Osteocyte (in vitro differentiated cells): ENCODE measurements at places on chromosomes 3 and 15. TPM values are rescaled to one million over a fixed set of nuclear protein-coding genes. Genes with fewer than 3 reads are reported as not detected.

The CD80 gene
- total RNA-seq, result not detected in 2 replicates

The RETNLB gene
- not detected in 2 replicates for total RNA-seq

The CHP1 gene
- total RNA-seq, result 87.1 and 87.7 TPM in 2 replicates

The WDR93 gene
- total RNA-seq, result 0.19 TPM in 1 of 2 replicates, not detected in the other

The ERICH6 gene
- 0.83 TPM in 1 of 2 replicates, not detected in the other for total RNA-seq

The TFRC gene
- 80.0 and 84.6 TPM in 2 replicates for total RNA-seq

The CPEB1 gene
- 0.13 and 0.65 TPM in 2 replicates for total RNA-seq

GRCh38 chr3:68972358-68972979 lies 40.1 kb upstream of the TAFA4 start:
- no peak overlapping the region for H3K4me3 ChIP-seq
- no peak overlapping the region for H3K27ac ChIP-seq
- DNase-seq, result no peak
- no peaks in the 10 kb centered on the region for H3K4me1 ChIP-seq
- peaks cover 7% of the 10 kb centered on the region for H3K36me3 ChIP-seq

GRCh38 chr15:67024314-67024997 lies 40.9 kb upstream of the SMAD3 start:
- DNase-seq, result peak; percentile 90
- no peaks in the 10 kb centered on the region for H3K27me3 ChIP-seq
- H3K27ac ChIP-seq, result peak overlapping the region; percentile 90
- no peaks in the 10 kb centered on the region for H3K36me3 ChIP-seq
- peaks cover 41% of the 10 kb centered on the region for H3K4me1 ChIP-seq

- no peaks in the 10 kb centered on the region for H3K27me3 ChIP-seq
- H3K4me3 ChIP-seq, result no peak overlapping the region
- no peak overlapping the region for H3K27ac ChIP-seq
- H3K36me3 ChIP-seq, result no peaks in the 10 kb centered on the region
Measured at GRCh38 chr15:56890038-56890437, 28.4 kb upstream of the TCF12 start.

DNA sequence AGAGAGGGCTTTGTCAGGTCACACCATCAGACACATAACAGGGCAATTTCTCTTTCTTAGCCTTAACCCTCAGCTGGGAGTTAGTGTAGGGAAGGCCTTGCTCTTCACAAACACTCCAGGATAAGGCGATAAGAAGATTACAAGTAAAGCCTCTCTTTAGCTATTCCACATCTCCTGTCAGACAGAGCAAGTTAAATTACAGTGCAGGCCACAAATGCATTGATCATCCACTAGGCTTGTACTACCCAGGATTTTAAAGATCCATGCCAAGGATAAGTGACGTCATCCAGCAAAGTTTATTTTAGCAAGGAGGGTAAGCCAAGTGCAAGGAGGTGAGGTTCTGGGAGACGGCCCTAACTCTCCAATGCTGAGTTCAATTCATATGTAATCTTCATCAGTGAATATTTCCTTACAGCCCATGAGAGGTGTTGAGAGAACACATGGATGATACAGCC lies 890.6 kb upstream of the NR2F2 start:
- H3K27me3 ChIP-seq, result no peaks in the 10 kb centered on the region
- no peaks in the 10 kb centered on the region for H3K4me1 ChIP-seq
- H3K27ac ChIP-seq, result no peak overlapping the region
- no peak for DNase-seq

- H3K4me3 ChIP-seq, result no peak overlapping the region
- no peaks in the 10 kb centered on the region for H3K36me3 ChIP-seq
- H3K27ac ChIP-seq, result no peak overlapping the region
- peaks cover 1% of the 10 kb centered on the region for H3K4me1 ChIP-seq
- no peaks in the 10 kb centered on the region for H3K27me3 ChIP-seq
Measured at GRCh38 chr3:171248426-171249111, 211.6 kb downstream of the TNIK start.

DNA sequence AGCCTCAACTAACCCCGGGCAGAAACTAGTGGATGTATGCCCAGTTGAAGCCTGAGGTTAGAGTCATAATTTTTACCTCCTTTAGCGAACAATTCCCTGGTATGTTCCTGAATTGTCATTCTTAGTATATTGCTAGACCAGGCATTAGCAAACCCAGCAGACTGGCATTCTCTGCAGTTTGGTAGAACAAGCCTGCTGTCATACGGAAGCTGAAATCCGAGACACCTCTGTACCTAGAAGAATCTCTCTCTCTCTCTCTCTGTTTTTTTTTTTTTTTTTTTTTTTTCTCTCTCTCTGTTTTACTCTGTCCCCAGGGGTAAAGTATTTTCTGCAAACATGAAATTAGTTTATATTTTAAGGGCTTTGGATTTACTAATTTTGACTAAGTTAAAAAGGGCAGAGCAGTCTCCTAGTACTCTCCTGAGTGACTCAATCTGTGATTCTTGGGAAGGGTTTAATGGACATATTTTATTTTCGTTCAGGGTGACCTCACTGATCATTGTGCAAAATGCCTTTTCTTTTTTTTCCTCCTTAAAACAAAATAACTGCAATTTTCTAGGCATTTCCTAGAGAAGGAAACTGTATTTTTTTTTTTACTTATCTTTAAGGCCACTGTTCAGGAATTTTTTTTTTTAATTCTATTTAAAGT lies 133.6 kb upstream of the ICE2 start:
- peaks cover 14% of the 10 kb centered on the region for H3K4me1 ChIP-seq
- DNase-seq, result no peak
- H3K36me3 ChIP-seq, result peaks cover 1% of the 10 kb centered on the region
- peaks cover 32% of the 10 kb centered on the region for H3K27me3 ChIP-seq

DNA sequence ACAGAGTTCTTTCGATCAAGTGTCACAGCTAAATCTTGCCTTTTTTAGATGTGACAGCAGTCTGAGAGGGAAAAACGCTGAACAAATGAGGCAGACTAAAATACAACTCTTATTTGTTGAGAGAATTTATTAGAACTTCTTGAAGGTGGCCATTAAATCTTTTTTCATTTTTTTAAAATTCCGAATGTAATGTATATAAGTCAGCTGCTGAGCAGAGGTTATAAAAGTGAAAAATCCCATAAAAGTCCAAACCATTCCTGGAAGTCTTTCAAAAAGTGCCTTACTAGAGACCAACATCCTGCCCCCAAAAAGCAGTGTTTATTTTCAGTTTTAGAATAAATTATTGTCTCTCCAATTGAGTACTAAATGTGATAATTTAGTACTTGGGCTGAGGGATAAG lies 3.1 kb downstream of the TSEN2 start:
- no peaks in the 10 kb centered on the region for H3K27me3 ChIP-seq
- peaks cover 21% of the 10 kb centered on the region for H3K4me1 ChIP-seq
- H3K36me3 ChIP-seq, result peaks cover 3% of the 10 kb centered on the region

GRCh38 chr3:44906997-44907396 lies 32.6 kb downstream of the TGM4 start:
- no peak overlapping the region for H3K4me3 ChIP-seq
- H3K27ac ChIP-seq, result no peak overlapping the region
- no peak for DNase-seq

GRCh38 chr15:88695691-88696251 lies 57.0 kb downstream of the ISG20 start:
- H3K27me3 ChIP-seq, result peaks cover 16% of the 10 kb centered on the region
- no peak for DNase-seq
- H3K4me1 ChIP-seq, result no peaks in the 10 kb centered on the region
- H3K4me3 ChIP-seq, result no peak overlapping the region

- H3K4me1 ChIP-seq, result no peaks in the 10 kb centered on the region
- H3K27me3 ChIP-seq, result peaks cover 8% of the 10 kb centered on the region
- H3K36me3 ChIP-seq, result no peaks in the 10 kb centered on the region
- no peak overlapping the region for H3K27ac ChIP-seq
Measured at GRCh38 chr3:107346564-107346963, 30.7 kb upstream of the CCDC54 start.

- H3K36me3 ChIP-seq, result peaks cover 3% of the 10 kb centered on the region
- H3K4me1 ChIP-seq, result no peaks in the 10 kb centered on the region
- H3K4me3 ChIP-seq, result no peak overlapping the region
- H3K27ac ChIP-seq, result no peak overlapping the region
- H3K27me3 ChIP-seq, result no peaks in the 10 kb centered on the region
- no peak for DNase-seq
Measured at GRCh38 chr3:168738527-168739325, 643.0 kb upstream of the GOLIM4 start.

GRCh38 chr15:41954036-41954435 lies 18.3 kb downstream of the EHD4 start:
- DNase-seq, result peak; percentile 69
- peaks cover 14% of the 10 kb centered on the region for H3K36me3 ChIP-seq
- no peaks in the 10 kb centered on the region for H3K27me3 ChIP-seq
- no peak overlapping the region for H3K4me3 ChIP-seq
- H3K4me1 ChIP-seq, result peaks cover 37% of the 10 kb centered on the region

DNA sequence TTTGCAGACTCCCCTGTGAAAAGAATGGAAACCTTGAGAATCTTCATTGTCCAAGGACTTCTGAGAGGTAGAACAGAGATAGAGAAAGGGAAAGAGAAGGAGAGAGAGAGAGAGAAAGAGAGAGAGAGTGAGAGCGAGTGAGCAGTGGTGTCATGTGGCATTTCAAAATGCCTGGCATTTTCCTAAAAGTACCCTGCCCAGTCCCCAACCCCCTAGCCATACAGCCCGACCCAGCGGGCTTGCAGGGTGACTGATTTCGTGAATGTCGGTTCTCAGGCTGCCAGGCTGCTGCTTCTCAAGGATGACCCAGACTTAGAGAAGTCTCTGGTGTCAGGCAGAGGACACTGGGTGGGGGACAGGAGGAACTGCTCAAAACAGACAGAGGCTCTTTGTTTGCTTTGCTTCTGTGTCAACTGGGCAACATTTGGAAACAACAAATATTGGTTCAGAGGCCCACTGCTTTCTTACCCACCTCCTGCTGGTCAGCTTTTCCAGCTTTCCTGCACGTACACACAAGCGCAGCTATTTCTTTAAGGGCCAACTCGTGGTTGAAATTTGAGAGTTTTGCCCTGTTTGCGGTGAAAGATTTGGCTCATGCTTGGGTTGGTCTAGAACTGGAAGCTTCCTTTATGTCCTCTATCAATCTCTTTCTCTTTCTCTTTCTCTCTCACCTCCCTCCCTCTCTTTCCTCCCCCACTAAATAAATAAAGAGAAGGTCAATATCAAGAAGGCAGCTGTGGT lies 3.7 kb upstream of the TF start:
- H3K36me3 ChIP-seq, result no peaks in the 10 kb centered on the region
- H3K27me3 ChIP-seq, result peaks cover 19% of the 10 kb centered on the region
- peak overlapping the region; percentile 74 for H3K27ac ChIP-seq

- H3K27ac ChIP-seq, result no peak overlapping the region
- no peak overlapping the region for H3K4me3 ChIP-seq
- H3K27me3 ChIP-seq, result no peaks in the 10 kb centered on the region
- H3K4me1 ChIP-seq, result peaks cover 14% of the 10 kb centered on the region
- no peak for DNase-seq
Measured at GRCh38 chr3:153041181-153041580, 120.8 kb upstream of the RAP2B start.

GRCh38 chr3:19046440-19046839 lies 101.9 kb upstream of the KCNH8 start:
- no peaks in the 10 kb centered on the region for H3K27me3 ChIP-seq
- H3K4me3 ChIP-seq, result no peak overlapping the region
- H3K4me1 ChIP-seq, result no peaks in the 10 kb centered on the region
- no peak overlapping the region for H3K27ac ChIP-seq
- H3K36me3 ChIP-seq, result no peaks in the 10 kb centered on the region

DNA sequence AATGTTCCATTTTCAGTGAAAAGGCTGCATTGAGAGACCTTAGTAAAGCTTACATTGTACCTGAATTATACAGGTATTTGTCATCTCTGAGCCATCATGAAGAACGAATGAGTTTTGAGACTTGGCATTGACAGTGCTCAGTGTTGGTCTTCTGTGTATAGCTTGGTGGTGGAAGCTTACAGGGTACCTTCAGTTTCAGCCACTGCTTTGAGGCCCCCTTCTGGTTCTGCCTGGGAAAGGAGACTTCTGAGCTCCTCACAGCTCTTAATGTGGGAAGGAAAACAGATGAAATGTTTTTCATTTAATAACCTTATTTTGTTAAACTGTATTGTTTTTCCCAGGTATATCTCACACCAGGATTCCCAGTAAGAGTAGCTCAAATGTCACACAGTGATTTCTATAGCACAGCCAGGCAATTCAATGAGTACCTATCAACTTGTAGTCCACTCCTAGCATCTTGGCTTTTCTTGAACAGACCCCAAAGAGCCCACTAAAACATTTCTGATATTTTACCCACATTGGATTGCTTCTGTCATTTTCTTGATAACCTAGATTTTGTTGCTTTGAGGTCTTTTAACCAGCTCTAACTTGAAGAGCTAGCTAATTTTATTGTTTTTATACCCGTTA lies 5.6 kb downstream of the SERPINI1 start:
- H3K27ac ChIP-seq, result no peak overlapping the region
- H3K36me3 ChIP-seq, result no peaks in the 10 kb centered on the region
- H3K4me1 ChIP-seq, result no peaks in the 10 kb centered on the region
- no peak for DNase-seq
- peaks cover 23% of the 10 kb centered on the region for H3K27me3 ChIP-seq

- peaks cover 46% of the 10 kb centered on the region for H3K4me1 ChIP-seq
- H3K27ac ChIP-seq, result peak overlapping the region; percentile 78
- peak overlapping the region; percentile 5 for H3K4me3 ChIP-seq
- DNase-seq, result no peak
Measured at GRCh38 chr3:150449169-150449721, 41.1 kb downstream of the TSC22D2 start.

DNA sequence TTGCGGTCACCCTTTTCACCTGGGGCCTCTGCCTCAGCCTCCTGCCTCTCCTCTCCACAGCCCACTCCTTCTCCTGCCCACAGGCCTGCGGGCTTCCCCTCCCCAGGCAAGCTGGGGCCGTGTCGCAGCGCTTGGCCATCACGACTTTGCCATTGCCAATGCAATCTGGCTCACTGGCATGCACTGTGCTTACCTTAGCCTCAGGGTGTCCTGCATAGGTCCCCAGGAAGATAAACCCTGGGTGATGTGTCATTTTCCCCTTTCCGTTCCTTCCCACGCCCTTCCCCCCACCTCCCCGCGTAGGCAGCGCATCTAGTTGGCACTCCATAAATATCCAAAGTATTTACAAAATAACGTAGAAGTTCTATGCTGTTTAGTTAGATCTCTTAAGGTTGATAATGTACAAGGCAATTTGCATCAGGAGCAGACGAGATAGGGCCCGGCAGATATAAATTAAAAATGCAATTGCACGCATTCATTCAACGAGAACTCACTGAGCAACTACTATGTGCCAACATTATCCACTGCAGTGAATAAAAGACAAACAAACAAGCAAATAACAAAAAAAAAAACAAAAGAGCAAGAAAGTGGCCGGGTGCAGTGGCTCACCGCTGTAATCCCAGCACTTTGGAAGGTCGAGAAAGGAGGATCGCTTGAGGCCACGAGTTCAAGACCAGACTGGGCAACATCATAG lies 973 bp upstream of the COPG1 start:
- peaks cover 35% of the 10 kb centered on the region for H3K4me1 ChIP-seq
- H3K36me3 ChIP-seq, result peaks cover 15% of the 10 kb centered on the region
- peak overlapping the region; percentile 95 for H3K4me3 ChIP-seq
- no peaks in the 10 kb centered on the region for H3K27me3 ChIP-seq
- peak overlapping the region; percentile 97 for H3K27ac ChIP-seq
- no peak for DNase-seq

DNA sequence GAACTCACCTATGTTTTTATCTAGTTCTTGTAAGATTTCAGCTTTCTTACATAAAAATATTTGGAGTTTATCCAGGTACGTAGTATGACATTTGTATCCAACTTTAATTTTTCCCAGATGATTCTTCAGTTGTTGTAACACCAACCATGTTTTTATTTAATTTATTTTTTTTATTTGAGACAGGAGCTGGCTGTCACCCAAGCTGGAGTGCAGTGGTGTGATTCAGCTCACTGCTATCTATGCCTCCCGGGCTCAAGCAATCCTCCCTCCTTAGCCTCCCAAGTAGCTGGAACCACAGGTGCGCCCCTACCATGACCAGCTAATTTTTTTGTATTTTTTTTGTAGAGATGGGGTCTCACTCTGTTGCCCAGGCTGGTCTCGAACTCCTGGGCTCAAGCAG lies 6.6 kb downstream of the XYLB start:
- no peaks in the 10 kb centered on the region for H3K27me3 ChIP-seq
- H3K4me3 ChIP-seq, result no peak overlapping the region
- peaks cover 3% of the 10 kb centered on the region for H3K36me3 ChIP-seq
- H3K27ac ChIP-seq, result no peak overlapping the region
- DNase-seq, result peak; percentile 46
